NCI-H1436 treated with DMSO at 0.1 percent for 48 hours (cell line): ENCODE measurements at places on chromosomes 1 and 21.
A peak's percentile ranks its signal among the peaks of the same experiment; 100 is the strongest.

- DNase-seq: peak; percentile 62
These were observed 1.8 kb downstream of the COL9A2 start for GRCh38 chr1:40315239-40315794.

GRCh38 chr1:37255136-37255795 lies 219.1 kb upstream of the ZC3H12A start:
- DNase-seq: no peak

GRCh38 chr1:197402189-197402588 lies 134.1 kb downstream of the CRB1 start:
- DNase-seq: no peak

- no peak for DNase-seq
These were observed 213.7 kb downstream of the LRRC40 start for GRCh38 chr1:69991644-69992043.

DNA sequence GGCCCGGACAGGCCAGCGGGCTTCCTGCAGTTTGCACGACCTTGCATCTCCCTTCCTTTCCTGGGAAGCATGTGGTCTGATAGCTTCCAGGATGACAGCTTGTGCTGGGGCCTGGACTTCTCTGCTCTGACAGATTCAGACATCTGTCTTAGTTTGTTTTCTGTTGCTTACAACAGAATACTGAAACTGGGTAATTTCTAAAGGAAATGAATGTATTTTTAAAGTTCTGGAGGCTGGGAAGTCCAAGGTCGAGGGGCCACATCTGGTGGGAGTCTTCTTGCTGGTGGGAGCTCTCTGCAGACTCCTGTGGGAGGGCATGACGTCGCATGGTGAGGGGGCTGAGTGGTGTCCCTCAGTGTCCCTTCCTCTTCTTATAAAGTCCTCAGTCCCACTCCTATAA lies 35.3 kb upstream of the TENT5B start:
- no peak for DNase-seq
